EL (cell line): ENCODE measurements at places on chromosomes 1 and 21.
A peak's percentile ranks its signal among the peaks of the same experiment; 100 is the strongest.

GRCh38 chr1:109396871-109397580, 692 bp downstream of the SORT1 start:
- DNase-seq = no peak

DNA sequence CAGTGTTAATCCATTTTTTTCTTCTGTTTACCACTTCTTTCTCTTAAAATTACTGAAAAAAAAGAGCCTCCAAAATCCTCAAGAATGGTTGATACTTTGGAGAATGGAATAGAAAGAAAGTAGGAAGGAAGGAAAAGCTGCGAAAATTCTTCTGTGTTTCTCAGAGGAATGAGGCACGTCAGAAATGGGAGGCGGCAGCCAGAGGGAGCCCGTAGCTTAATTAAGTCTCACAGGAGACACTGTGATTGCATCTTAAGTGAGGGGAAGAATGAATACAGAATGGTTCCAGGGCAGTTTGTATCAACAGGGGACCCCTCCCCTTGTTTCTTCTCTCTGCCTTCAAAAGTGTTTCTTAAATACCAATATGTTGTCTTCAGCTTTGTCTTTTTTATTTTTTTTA, 1099.5 kb downstream of the PLA2G4A start:
- peak; percentile 37 for DNase-seq

GRCh38 chr1:14369526-14370213, 228.8 kb upstream of the KAZN start:
- DNase-seq = no peak

DNA sequence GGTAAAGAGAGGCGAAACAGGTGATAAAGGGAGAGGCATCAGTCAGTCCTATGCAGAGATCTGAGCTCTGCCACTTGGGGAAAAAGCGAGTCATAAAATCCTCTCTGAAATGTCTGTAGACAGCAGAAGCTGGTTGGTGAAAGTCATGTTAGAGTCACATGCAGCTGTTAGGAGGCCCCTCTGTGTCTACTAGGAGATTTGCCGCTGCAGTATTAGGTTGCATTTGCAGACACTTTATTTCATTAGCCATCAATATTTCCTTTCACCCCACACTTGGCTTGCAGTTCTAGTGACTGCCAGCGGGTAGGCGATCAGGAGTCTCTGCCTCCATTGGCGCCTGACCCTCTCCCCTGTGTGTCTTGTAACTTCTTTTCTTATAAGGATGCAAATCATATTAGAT, 16.2 kb downstream of the ATP1A4 start:
- DNase-seq = no peak

- no peak for DNase-seq
Observed at GRCh38 chr1:65483993-65484754, 63.7 kb downstream of the LEPR start.

DNA sequence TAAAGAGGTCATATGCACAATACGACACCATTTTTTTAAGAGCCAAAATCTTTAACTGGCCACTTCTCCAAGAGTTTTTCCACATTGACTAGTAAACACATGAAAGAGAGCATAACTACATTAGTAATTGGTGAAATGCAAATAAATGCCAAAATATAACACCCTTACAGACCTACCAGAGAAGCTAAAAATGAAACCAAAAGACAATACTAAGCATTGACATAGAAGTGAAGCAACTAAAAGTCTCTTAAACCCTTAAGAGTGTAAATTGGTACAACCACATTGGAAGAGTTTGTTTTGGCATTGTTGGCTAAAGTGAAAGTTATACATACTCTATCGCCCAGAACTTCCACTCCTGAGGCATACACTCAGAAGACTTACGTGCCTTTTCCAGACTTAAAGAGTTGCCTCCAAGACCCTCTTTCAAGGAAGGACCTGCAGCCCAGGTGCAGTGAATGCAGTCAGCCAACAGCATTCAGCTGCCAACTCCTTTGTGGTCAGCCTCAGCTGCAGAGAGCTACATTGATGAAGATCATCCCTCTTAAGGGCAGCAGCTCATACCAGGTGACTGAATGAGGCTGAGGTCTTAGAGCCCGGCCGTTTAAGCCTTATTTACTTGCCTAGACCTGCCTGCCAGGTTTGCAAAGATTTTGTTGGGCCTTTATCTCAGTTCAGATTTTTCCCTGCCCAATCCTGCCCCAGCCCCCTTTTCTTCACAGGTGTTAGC, 839.1 kb upstream of the ADGRL2 start:
- DNase-seq = no peak

GRCh38 chr1:100087396-100087795, 45.3 kb downstream of the SASS6 start:
- DNase-seq = no peak

DNA sequence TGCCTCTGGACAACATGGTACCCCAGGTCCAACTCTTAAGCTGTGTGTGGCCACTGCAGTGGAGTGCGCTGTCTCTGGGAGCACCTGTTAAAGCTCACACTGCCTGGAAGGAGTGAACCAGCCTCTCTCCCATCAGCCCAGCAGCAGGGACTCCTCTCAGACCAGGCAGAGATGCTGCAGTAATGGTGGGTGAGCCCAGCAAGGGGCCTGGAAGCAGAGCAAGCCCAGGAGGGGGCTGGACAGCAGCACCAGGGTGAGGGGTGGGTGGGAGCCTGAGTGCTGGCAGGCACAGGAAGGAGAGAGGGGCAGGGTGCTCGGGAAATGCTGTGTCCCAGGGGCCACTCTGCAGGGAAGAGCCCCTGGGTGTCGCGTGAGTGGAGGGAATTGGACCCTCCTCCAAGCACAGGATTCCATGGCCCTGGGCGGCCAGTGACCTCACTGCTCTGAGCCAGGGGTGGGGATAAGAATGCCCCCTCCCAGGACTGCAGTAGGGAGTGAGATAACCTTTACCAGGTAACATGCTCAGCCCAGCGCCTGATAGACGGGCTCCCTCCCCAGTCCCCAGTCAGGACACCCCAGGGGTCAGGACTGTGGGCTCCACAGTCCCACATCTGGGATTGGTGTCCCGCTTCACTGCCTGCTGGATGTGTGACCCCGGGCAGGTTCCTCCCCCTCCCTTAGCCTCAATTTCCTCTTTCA, 313.1 kb downstream of the MATN1 start:
- DNase-seq = no peak

GRCh38 chr1:27527890-27528817, 38.2 kb upstream of the WASF2 start:
- no peak for DNase-seq

DNA sequence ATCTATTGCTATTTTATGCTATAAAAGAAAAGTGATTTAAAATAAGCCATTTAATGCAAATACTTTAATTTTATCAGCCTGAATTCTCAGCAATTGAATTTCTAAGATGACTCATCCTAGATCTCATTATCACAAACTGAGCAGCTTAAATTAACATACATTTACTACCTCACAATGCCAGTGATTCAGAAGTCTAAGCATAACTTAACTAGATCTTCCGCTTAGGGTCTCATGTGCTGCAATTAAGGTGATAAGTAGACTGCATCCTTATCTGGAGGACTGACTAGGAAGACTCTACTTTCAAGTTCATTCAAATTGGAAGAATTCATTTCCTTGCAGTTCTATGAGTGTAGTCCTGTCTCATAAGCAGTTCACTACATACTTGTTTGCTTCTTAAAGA, 286.6 kb downstream of the COL11A1 start:
- DNase-seq = no peak

- no peak for DNase-seq
Observed at GRCh38 chr1:237226177-237226944, 184.4 kb downstream of the RYR2 start.

GRCh38 chr1:56686169-56686568, 41.1 kb downstream of the PRKAA2 start:
- peak; percentile 22 for DNase-seq

- no peak for DNase-seq
Observed at GRCh38 chr1:34866762-34867109, 7.2 kb upstream of the SMIM12 start.

- DNase-seq = peak; percentile 62
Observed at GRCh38 chr1:227947676-227948492, at the start of gene WNT9A. WNT9A (minus strand) TSS chr1:227947932; CDS start chr1:227947887, 45 bp downstream.

DNA sequence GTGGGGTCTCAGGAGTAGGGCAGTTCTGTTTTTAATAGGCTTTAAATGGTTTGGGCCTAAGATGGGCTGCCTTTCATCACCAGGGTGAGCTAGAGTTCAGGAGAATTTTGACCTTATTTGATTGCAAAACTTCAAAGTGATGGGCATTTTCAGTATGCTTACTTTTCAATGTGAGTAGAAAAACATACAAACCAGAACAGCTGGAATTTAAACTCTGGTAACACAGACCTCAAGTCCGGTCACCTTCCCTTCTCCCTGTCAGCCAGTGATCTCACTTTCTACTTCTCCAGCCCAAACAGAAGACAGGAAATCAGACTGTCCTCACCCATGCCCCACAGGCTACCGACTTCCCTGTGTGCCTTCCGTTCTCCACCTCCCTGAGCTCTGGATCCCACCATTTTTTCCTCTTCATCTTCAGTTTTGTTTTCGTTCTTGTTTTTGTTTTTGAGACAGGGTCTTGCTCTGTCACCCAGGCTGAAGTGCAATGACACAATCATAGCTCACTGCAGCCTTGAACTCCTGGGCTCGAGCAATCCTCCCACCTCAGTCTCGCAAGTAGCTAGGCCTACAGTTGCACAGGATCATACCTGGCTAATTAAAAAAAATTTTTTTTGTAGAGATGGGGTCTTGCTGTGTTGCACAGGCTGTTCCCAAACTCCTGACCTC, 374.0 kb downstream of the CAMTA1 start:
- no peak for DNase-seq

DNA sequence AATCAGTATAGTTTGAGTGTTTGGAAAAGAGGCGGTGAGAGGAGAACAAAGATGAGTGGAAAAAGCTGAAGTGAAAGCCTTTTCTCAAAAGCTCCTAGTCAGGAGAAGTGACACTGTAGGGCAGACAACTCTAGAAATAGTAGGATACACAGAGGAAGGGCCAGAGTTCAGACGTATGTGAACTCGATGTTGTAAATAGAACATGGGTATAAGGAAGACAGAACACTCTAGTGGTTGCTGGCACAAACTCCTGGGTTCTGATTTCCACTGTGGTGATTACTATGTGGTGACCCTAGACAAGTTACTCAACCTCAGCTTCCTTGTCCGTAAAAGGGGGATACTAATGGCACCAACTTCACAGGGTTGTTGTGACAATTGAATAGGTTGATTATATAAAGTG, 30.2 kb upstream of the MGST3 start:
- no peak for DNase-seq

DNA sequence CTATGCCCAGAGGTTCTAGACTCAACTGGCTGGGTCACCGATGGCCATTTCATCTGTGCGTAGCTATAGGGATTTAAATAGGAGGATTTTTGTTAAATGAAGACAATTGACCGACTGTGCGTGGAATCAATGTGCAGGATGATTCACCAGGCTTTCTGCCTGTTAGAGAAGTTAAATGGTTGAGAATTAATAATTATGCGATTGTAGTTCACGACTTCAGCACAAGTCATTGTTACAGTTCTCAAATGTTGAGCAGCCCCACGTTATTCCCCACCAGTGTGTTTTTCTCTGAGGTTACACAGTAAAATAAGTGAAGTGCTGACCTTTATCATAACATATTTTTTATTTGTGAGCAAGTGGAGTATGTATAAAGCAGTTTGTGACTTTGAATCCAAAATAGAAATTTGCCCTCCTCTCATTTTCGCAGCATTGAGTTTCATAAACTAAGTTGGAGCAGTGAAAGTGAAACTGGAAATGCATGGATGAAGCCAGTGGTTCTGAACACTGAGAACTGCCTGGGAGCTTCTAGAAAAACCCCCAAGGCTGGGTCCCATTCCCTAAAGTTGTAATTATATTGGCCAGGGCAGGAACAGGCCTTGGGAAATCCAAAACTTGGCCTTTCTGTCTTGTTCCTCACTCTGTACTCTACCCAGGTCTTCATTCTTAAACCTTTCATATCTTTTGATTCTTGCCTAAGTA, 102.6 kb downstream of the GALNT2 start:
- no peak for DNase-seq

- DNase-seq = no peak
Observed at GRCh38 chr1:14352897-14353296, 245.6 kb upstream of the KAZN start.

GRCh38 chr1:22329148-22329515, 122.5 kb upstream of the ZBTB40 start:
- DNase-seq = no peak

GRCh38 chr1:59169703-59170102, 127.2 kb upstream of the FGGY start:
- no peak for DNase-seq

DNA sequence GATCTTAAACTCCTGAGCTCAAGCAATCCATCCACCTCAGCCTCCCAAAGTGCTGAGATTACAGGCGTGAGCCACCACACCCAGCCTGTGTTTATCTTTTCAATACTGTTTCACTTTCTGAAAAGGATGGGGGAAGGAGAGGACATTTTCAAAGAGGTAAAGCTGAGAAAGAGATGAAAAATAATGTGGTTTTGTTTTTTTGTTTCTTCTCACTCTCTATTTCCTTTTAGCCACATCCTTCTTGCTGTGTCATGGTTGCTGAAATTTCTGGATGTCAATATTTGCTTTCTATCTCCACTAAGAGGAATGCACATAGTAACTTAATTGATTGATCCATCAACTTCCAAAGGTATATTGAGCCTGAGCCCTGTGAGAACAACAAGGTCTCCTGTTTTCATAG, 6.4 kb upstream of the C1orf21 start:
- DNase-seq = no peak

DNA sequence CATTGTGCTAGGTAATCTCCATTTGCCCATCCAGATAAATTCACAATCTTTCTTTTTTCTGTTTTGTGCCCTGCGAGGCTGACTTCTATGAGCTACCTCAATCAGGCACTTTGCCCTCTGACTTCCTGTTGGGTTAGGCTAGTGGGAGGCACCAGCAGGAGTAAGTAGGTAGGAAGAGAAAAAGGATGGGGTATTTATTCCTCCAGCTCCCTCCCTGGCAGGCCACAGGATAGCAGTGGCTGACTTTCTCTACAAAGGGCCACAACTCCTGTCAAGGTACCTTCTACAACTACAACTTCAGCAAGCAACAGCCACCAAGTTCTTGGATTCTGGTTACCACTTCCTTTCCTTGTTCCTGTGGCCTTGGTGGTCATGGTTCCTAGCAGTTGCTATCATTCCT, 18.8 kb upstream of the GORAB start:
- DNase-seq = no peak

DNA sequence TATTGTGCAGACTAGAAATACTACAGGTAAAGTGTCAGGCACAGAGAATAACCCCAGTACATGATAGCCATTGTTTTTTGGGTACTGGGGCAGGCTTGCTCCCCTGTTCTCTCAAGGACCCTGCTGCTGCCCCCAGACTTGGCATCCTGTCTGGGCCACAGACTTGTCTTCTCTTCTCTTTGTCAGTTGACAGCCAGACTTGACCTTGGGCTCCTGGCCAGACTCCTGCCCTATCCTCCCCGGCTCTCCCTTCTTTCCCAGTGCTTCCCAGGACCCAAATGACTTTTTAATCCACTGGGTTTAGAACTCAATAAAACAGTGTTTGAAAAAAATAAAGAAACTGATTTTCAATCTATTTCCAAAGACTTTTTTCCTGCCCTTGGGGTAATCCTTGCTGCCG, 43.2 kb downstream of the ZSCAN20 start:
- DNase-seq = no peak
